Stimulated activated CD4-positive, alpha-beta T cell treated with anti-CD3 and anti-CD28 coated beads, Interleukin-15, amount 100 ng/mL, for 1 hour (primary cell): ENCODE measurements at places on chromosomes 4 and X.

DNA sequence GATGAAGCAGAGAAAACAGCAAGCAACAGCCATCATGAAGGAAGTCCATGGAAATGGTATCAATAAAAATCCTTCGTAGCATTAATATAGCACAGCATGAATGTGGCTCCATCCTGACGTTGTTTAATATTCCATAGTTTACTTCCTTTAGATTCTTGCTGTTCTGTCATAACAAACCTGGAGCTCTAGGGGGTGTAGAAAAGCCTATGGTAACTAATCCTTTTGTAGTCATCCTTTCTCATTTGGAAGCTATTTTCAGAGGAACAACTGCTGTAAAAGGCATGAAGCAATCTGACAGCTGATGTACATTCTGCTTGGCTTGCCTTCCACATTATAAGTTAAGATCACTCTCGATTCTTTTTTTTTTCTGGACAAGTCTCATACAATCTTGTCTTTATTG is 914 bp downstream of the MYOZ2 start:
- DNase-seq, result no peak

DNA sequence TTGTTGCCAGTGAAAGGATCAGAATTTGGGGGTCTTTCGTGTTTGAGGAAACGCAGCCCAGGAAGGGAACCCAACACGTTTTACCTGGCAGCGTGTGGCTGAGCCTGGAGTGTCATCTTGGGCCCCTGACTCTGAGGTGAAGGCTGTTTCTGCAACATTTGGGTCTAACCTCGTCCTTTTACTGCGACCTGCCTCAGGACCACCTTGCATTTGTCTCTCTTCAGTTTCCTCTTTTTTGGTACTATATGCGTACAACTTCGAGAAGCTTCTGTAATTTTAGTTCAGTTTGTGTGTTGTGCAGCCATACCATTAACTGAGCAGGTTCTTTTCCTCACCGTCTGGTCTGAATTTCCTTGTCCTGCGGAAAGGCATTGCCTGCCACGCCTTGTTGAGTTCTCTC is 61.5 kb downstream of the TMEM131L start:
- DNase-seq, result no peak

GRCh38 chrX:16997313-16997712 is 50.9 kb downstream of the REPS2 start:
- no peak for DNase-seq

- no peak for DNase-seq
Measured at GRCh38 chrX:49198540-49199314, 1.3 kb downstream of the SYP start.

DNA sequence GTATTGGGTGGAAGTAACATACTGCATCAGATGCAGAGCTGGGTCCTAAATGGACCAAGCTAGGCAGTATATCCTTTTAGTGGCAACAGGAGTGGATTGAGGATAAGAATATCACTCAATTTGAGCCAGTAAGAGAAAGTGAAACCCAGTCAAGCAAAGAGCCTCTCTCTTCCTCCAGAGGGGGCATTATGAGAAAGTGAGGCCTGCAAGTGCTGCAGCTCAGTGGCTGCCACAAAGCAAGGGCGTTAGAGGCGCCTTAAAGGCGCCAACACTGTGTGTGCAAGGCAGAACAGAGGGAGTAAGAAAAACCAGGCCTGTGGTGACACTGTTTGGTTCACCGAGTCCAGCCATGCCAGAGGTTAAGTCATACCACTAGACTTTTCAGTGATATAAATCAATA is 17.5 kb downstream of the STX18 start:
- DNase-seq, result no peak

GRCh38 chrX:24479924-24480323 is 14.8 kb downstream of the PDK3 start:
- DNase-seq, result peak; percentile 21

- DNase-seq, result no peak
Measured at GRCh38 chrX:130155564-130155963, 10.1 kb downstream of the AIFM1 start.

DNA sequence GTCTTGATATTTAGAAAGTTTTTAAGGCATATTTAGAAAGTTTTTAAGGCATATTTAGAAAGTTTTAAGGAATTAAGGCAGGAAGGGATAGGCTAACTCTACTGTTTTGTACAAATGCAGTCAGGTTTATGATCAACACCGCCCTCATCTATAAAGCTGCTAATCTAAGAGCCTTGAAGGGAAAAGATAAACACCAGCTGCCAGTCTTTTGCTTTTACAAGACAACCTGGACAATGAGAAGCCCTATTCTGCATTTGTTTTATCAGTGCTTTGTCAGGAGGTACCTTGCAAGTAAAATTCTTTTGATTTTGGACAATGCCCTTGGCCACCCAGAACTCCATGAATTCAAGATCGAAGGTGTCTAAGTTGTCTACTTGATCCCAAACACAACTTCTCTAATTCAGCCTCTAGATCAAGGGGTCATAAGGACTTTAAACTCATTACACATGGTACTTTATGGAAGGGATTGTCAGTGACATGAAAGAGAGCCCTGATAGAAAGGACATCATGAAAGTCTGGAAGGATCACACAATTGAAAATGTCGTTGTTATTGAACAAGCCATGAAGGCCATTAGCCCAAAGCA is 39.8 kb downstream of the IL15 start:
- DNase-seq, result no peak

DNA sequence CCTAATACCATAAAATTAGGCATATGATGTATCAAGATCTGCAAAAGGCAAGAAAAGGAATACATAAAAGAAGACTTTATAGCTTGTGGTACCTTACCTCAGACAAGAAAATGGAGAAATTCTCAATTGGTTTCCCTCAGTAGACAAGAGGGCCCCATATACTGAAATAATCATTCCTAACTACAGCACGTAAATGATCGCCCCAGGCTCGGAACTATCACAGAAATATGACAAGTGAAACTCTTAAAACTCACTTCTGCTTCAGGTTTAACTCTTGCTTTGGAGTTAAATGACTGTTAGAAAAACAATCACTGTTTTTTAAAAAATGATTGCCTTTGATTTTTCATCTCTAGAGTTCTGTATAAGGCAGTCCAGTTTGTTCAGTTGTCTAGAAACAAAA is 38.6 kb upstream of the NAP1L5 start:
- no peak for DNase-seq

- no peak for DNase-seq
Measured at GRCh38 chr4:184398741-184399511, 75.4 kb downstream of the IRF2 start.

GRCh38 chr4:128663325-128663724 is 146.2 kb upstream of the JADE1 start:
- DNase-seq, result no peak

DNA sequence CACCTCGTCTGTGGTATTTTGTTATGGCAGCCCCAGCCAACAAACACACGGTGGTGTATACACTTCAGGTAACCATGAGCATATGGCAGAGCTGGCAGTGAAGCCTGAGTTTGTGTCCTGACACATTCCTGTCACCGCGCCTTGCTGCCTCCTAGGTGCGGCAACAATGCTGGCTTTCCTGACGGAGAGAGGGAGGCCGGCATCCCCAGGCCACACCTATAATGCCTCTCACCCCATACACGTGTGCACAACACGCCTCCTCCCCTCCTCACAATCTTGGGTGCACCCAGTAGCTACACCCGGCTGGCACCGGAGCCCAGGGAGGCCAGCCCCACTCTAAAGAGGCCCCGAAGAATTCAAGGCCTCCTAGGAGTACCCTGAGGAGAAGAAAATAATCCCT is 158.5 kb downstream of the NSUN7 start:
- no peak for DNase-seq

DNA sequence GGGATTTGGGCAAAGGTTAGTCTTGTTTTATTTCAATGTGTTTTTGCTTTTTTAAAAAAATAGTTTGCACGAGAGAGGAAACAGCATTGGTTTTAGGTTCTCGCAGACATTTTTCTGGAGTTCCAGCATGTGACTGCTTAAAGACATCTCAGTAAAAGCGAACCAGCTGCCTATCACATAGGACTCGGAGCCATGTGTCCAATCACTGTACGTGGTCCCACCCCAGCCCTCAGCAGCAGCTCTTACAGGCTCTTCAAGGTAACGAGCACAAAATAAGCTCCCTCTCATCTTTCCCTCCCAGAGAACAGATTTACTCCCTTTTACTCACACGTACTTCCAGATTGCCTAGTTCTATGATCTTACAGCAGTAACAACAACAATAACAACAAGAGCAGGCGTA is 68.7 kb downstream of the MCF2 start:
- no peak for DNase-seq

GRCh38 chrX:44931441-44931973 is 58.5 kb downstream of the KDM6A start:
- DNase-seq, result no peak

GRCh38 chrX:154548028-154548316 is 552 bp downstream of the IKBKG start:
- DNase-seq, result no peak

GRCh38 chr4:25847329-25847728 is 15.5 kb downstream of the SEL1L3 start:
- DNase-seq, result no peak

GRCh38 chr4:186037692-186038658 is 31.0 kb upstream of the TLR3 start:
- DNase-seq, result no peak

DNA sequence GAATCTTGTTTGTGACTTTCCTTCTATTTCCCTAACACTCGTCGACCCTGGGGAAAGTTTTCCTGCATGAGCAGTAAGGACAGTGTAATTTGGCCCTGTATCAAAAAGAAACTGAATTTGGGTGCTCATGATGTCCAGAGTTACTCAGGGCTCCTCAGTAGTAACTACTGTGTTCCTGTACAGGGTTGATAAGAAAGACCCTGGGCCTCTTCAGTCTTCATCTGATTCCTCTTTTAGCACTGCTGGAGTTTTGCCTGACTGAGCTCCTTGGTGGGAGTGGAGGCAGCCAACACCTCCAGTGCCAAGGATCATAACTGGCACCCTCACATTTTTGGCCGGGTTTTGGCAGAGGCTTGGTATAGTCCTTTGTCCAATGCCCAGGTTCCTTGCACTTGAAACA is 7.1 kb upstream of the AREG start:
- DNase-seq, result no peak

- DNase-seq, result no peak
Measured at GRCh38 chrX:48520455-48520854, 1.2 kb upstream of the EBP start.

GRCh38 chrX:112812741-112813140 is 27.9 kb downstream of the AMOT start:
- DNase-seq, result no peak

GRCh38 chr4:150078041-150078578 is at the start of gene DCLK2:
DCLK2 (plus strand) TSS chr4:150078445; CDS start chr4:150079028, 583 bp downstream.
- DNase-seq, result no peak

GRCh38 chrX:23883737-23884354 is 23.9 kb downstream of the APOO start:
- no peak for DNase-seq

DNA sequence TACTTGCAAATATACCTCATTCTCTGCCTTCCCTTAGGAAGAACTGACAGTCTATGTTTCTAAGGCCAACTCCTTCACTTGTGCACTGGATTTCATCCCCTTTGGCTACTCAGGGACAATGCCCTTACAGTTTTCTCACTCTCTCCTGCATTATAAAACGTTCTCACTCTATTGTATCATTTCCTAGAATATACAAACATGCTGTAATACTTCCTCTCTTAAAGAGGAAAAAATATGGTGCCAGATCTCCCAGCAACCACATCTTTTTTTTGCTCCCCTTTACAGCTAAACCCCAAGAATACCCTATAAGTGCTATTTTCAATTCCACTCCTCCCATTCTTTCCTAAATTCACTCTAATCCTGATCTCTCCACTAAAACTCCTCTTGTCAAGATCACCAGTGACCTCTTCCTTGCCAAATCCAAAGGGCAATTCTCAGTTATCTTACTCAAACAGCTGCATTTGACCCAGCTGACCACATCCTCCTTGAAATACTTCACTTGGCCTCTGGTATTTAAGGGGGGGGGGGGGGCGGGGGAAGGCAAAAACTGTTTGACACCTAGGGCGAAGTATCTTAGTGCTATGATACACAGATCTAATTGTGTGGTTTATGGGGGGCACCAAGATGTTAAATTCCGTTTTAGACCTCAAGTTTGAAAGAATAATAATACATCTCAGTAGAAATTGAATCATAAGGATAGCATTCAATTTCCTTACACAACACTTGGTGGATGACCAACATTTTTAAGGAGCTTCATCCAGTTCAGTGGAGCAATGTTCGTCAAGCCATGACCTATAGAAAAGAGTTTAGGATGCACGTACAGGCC is 1.6 kb downstream of the RCHY1 start:
- no peak for DNase-seq

- no peak for DNase-seq
Measured at GRCh38 chr4:43391069-43391468, 498.6 kb downstream of the GRXCR1 start.

- DNase-seq, result no peak
Measured at GRCh38 chr4:174318829-174319764, 35.4 kb downstream of the CEP44 start.

DNA sequence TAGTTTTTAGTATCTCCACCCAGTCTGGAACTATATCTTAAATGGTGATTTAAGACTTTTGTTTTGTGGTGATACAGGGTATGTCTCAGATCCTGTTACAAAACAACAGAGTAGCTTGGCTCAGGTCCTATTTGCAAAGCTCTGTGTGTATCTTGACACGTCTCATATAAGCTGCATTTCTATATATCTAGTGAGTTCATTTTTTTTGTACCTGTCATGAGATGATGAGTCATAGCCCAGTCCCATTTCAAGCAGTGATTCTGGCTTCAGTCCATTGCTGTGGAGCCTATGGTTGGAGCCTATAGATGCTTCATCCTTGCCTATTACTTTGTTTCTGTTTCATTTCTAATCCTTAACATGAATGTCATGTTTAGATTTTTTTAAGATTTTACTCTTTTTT is 23.0 kb downstream of the GRXCR1 start:
- DNase-seq, result no peak

DNA sequence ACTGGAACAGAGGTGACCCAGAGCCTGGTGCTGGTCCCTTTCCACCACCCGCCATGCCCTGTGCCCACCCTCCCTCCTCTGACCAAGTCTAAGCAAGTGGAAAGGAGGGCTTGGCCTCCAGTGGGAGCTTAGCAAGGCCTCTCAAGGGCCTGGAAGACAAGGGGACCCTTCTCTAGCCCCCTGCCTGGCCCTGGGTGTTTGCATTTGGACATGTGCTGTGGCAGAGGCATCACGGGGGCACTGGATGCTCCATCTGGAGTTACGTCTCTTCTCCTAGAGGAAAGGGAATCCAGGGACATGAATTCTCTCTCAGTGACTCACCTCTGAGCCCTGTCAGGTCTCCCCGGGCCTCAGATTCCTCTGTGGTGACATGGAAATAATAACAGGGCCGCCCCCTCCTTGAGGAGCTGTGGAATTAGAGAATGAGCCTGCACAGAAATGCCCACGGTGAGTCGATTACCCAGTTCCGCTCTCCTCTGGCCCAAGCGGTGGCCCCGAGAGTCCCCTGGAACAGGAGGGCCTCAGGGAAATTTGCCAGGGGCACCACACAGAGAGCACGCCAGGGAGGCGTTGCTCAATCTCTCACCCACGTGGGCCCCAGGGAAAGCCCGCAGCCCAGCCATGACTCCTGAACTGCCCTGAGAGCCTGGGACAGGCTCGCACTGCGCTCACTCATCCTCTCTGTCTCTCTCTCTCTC is 189.6 kb downstream of the BCOR start:
- DNase-seq, result no peak
